ENCODE measurements at places on chromosomes 12 and 14.
A peak's percentile ranks its signal among the peaks of the same experiment; 100 is the strongest.

GRCh38 chr12:3302401-3303041 lies 188.5 kb upstream of the PRMT8 start:
- no peak for DNase-seq

GRCh38 chr12:93102744-93103143 lies 173.6 kb upstream of the EEA1 start:
- DNase-seq, result no peak

DNA sequence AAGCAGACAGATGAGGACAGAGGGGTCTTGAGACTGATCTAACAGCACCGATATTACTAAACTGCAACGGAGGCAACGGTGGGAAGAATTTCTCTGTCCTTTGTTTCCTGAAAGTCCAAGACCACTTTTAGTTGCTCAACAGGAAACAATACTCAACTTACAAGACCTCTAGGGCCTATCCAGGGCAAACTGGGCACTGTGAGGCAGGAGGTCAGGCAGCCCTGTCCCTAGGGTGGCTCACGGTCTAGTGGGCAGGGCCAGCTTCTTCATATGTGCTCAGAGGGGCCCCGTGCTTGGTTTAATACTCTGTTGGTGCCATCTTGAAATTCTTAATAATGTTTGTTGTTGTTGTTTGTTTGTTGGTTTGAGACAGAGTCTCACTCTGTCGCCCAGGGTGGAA lies 14.2 kb downstream of the SSH1 start:
- no peak for DNase-seq

DNA sequence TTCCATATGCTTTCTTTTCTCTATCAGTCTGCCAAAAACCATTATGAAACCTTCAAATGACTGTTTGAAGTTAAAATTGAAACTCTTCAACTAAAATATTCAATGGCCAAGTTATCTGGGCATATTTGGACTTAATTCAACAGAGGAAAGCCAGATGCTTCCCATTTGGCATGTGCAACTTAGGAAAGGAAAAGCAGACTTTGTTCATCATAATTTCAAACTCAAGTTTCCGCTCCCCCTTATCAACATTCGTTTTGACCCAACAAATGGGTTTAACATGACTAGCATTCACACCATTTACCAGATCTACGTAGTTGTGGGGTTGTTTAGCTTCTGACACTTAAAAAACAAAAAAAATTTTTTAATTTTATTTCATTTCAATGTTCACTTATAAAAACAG lies 75.7 kb downstream of the PLEKHG7 start:
- no peak for DNase-seq

DNA sequence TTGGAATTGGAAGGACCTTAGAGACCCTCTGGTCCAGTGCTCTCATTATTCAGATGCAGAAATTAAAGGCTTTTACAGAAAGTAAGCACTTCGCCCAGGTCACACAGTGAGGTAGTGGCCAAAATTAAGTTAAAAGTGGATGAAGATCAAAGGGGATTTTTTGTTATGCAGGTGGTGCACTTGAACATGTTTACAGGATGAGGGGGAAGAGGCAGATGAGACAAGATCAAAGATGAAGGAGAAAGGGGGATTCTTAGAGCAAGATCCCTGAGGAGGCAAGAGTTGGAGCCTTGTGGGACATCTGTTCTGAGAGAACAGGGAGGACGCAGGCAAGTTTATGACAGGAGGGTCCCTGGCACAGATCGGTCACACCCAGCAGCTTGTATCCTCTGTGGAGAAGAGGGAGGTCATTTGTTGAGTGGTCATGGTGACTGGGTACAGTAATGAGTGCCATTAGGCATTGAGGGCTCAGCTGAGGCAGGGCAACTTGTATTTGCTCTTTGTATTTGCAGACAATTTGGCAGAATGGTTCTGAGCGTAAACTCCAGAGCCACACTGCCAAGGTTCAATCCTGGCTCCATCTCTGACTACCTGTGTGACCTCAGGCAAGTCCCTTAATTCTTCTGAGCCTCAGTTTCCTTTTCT lies 84.0 kb downstream of the BORCS5 start:
- no peak for DNase-seq

- DNase-seq, result no peak
Measured at GRCh38 chr12:64407342-64408223, 3.4 kb downstream of the XPOT start.

DNA sequence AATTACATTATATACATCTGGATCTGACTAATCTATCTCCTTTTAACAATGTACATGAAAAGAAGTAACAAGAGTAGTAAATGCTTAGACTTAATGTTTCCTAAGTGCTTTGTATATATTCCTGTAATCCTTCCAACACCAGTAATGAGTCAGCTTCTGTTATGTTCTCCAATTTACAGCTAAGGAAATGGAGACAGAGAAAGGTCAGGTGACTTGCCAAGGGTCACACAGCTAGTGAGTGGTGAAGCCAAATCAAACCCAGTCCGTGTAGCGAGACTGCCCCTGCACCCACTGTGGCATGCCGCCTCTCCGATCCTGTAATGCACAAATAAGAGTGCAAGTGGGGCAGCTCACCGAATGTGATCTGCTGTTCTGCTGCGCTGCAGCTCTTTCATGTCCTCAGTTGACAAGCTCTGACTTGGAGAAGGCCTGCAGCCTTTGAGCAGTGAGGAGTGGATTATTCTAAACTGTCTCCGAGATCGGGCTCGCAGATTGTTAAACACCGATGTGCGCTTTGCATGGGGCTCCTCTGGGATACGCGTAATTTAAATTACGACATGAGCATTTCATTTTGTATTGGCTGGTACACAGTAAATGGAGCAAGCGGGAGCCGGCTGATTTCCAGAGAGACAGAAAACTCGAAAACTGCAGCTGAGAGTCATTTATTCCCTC lies 65.1 kb upstream of the KTN1 start:
- no peak for DNase-seq

DNA sequence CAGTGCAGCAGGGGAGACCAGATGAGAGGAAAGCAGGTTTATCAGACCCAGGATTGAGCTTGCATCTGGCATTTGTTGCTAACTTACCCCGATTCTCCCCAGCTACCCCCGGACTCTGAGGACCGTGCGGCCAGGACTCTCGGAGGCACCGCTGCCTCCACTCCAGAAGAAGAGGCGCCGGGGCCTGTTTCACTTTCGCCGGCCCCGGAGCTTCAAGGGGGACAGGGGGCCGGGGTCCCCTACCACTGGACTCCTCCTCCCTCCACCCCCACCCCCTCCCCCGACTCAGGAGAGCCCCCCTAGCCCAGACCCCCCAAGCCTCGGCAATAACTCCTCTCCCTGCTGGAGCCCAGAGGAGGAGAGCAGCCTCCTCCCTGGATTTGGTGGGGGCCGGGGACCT lies 6.5 kb upstream of the CPNE6 start:
- DNase-seq, result no peak

- no peak for DNase-seq
Measured at GRCh38 chr12:95059984-95060383, 13.4 kb downstream of the NR2C1 start.

- DNase-seq, result no peak
Measured at GRCh38 chr14:65354131-65354530, 58.4 kb upstream of the FUT8 start.

- DNase-seq, result no peak
Measured at GRCh38 chr12:4780641-4781611, 60.7 kb downstream of the GALNT8 start.

GRCh38 chr14:38262844-38263243 lies 7.0 kb upstream of the CLEC14A start:
- DNase-seq, result no peak

DNA sequence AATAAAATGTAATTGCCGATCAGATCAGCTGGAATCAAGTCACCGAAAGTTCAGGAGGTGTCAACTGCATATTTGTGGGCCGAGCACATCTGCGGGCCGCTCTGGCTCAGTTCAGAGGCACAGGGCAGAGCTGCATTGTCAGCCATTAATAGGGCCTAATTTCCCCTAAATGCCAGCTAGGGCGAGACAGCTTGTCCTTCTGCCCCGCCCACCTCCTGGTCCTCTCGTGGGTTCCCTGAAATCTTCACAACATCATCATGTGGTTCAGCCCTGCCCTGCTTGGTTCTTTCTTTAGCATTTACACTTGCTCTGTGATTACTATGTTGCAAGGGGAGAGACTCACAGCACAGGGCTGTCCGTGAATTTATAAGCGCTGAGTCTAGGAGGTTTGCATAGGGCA lies 148.9 kb downstream of the CHST11 start:
- DNase-seq, result no peak

GRCh38 chr12:104790296-104791125 lies 167.6 kb downstream of the SLC41A2 start:
- DNase-seq, result peak; percentile 9

- no peak for DNase-seq
Measured at GRCh38 chr12:110005319-110005973, 6.2 kb downstream of the ANKRD13A start.

DNA sequence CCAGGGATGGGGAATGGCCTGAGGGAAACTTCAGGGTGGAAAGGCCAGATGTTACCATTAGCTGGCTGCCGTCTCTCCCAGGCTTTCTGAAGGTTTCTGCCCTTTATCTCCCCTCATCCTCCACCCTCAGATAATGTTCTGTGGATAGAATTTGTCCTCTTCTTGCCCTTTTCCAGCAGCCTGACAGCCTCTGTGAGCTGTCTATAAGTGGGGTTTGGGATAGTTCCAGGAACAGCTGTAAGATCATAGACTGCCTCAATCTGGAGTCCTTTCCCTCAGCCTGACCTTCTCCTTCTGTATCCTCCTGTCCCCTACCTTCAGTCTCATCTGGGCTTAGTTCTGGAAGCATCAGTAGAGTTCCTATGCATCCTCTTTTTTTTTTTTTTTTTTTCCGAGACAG lies 2.8 kb upstream of the RND1 start:
- no peak for DNase-seq

DNA sequence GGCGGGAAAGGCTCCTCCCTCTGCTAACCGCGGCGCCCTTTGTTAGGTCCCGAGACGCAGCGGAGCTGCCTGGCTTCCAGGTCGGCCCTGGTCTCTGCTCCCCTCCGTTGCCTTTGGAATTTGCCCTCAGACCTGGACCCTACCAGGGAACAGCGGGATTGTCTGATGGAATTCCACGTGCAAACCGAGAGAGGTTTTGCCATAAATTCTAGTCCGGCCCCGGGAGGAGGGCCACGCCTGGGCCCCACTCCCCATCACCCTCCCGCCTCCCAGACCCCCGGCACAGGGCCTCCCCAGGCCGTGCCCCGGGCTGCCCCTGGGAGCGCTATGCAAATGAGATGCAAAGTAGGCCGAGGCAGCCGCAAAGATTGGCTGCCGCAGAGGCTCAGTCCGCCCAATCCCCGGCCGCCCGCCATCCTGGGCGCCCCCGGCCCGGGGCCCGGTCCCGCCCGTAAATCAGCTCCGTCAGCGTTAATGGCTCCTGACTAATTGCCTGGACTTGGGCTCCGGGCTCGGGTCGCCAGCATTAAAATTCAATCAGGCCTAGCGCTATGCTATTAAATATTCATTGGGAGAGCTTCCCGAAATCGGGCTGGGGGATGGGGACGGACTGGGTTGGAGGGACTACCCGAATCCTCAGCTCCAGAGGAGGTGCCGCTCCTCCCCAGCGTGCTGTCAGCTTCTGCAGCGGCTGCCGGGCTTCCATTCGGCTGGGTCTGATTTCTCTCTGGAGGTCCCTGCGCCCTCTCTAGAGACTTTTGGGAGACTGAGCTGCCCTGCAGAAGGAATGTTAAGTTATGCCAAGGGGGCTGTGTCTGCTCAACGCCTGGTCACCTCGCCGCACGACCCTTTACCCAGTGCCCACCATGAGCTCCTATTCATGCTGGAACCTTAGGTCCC lies 15.7 kb upstream of the FIGNL2 start:
- no peak for DNase-seq

DNA sequence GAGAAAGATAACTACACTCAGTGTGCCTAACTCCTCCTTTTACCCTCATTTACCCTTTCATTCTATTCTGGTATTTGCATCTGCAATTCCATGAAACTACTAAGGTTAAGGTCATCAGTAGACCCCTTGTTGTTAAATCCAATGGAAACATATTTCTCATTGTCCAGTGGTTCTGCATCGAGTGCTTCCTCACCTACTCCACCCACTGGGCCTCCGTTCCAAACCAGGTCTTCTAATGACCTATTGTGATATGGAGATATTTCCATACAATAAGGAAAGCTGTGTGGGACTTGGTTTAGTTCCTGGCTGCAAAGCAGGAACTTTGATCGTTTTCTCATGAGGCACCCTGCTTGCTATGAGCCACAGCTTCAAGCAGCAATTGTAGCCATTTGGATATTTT lies 99.5 kb upstream of the FSCB start:
- DNase-seq, result no peak

- no peak for DNase-seq
Measured at GRCh38 chr12:1811281-1811947, 9.0 kb upstream of the LRTM2 start.

DNA sequence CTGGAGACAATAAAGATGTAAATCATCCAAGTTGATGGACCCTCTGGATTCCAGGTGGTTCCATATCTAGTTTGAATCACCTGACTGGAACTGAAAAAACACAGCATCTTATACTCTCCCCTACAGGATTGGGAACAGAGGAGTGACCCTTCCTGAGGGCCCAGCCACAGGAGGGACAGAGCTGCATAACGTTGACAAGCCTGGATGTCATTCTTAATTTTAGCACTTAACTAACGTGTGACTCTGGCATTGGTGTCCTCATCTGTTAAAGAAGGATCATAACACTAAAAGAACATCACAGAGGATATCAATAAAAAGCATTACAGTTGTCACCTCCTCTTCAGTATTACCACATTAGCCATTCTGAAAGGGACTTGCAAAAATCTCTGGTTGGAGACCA lies 47.7 kb downstream of the STON2 start:
- no peak for DNase-seq

DNA sequence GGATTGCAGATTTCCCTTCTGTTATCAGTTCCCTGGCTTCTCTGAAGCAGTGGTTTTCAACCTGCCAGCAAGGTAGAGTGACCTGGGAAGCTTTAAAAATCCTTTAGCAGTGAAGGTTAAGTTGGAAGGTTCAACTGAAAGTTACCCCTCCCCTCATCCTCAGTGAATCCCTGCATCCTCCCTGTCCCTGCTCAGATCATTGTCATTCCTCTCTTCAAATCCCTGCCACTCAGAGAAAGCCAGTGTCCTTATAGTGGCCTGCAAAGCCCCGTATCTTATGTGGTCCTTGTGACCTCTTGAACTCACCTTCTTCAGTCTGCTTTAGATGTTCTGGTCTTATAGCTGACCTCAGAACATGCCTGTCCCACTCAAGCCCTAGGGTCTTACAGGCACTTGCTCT lies 53.6 kb downstream of the PPM1A start:
- no peak for DNase-seq
